ENCODE measurements at places on chromosomes 3 and 15.

- no peak for DNase-seq
These were observed 111.6 kb downstream of the GREM1 start for GRCh38 chr15:32829436-32829835.

GRCh38 chr3:54123003-54123775 lies 837 bp downstream of the CACNA2D3 start:
- DNase-seq, result no peak

- DNase-seq, result no peak
These were observed 82.5 kb downstream of the AGBL1 start for GRCh38 chr15:86162172-86162591.

GRCh38 chr3:114299421-114299820 lies 5.6 kb downstream of the TIGIT start:
- no peak for DNase-seq

GRCh38 chr3:32347343-32348125 lies 44.1 kb upstream of the CMTM7 start:
- DNase-seq, result no peak
